Activated CD8-positive, alpha-beta memory T cell treated with anti-CD3 and anti-CD28 coated beads for 4 hours (primary cell): ENCODE measurements at places on chromosomes 4 and X.

DNA sequence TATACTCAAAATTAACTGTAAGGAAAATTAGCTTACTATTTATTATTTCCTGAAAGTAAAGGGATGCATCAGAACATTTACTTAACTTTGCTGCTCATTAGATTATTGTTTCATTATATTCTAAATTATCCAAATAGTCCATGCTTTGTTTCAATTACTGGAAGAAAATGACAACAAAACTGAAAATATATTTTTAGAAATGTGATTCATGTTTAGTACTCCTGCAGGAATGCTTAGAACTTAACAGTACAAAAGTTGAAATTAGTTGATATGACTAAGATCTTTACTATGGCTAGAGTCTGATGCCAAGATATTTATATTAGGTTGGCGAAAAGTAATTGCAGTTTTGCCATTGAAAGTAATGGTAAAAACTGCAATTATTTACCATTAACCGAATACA, 660.5 kb upstream of the PABPC4L start:
- no peak for DNase-seq

- no peak for DNase-seq
These were observed 40.1 kb downstream of the TET2 start for GRCh38 chr4:105186701-105187161.

DNA sequence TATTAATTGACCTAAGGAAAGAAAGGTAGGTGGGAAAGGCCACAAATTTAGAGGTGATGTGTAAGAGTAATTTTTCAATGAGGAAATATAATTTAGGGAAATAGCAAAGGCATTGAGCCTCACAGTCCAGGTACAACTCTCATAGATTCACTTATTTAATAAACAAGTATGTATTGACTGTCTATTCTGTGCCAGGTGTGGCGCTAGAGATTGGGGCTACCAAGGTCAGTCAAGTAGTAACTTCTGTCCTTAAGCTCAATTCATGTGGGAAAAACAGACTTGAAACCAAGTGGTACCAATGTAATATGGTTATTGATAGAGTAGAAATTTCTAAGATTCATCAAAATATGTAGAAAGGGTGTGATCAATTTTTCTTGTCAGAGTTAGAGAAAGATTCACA, 257.5 kb downstream of the C4orf33 start:
- DNase-seq = no peak

- no peak for DNase-seq
These were observed 899 bp downstream of the LYAR start for GRCh38 chr4:4289055-4289454.

DNA sequence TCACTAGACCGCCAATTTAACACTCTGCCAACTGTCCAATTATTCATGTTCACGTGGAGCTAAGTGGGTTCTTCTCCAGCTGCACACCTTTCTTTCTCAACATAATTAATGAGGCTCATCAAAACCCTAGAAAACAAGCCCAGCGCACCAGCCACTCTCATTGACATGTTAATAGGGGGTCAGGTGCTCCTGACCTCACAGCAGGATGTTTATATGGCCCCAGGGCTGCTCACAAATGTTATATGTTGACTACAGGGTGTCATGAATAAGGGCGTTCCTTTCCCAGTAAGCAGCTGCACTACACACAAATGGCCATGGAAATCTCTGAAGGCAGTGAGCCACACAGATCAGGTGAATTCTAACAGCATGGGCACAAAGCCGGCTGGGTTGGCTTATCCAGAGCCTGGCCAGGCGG, 209.8 kb downstream of the MGST2 start:
- DNase-seq = no peak

GRCh38 chrX:153780678-153781427, at the start of gene SRPK3:
Gene SRPK3 (plus strand): TSS chrX:153781041. CDS start chrX:153781087, 46 bp downstream.
- DNase-seq = no peak
